MCF 10A (cell line): ENCODE measurements at places on chromosomes 12 and 14.

- no peaks in the 10 kb centered on the region for H3K27me3 ChIP-seq
- no peak overlapping the region for H3K27ac ChIP-seq
- no peaks in the 10 kb centered on the region for H3K4me1 ChIP-seq
- peak; percentile 52 for DNase-seq
These were observed 35.1 kb downstream of the ST8SIA1 start for GRCh38 chr12:22299294-22299912.

DNA sequence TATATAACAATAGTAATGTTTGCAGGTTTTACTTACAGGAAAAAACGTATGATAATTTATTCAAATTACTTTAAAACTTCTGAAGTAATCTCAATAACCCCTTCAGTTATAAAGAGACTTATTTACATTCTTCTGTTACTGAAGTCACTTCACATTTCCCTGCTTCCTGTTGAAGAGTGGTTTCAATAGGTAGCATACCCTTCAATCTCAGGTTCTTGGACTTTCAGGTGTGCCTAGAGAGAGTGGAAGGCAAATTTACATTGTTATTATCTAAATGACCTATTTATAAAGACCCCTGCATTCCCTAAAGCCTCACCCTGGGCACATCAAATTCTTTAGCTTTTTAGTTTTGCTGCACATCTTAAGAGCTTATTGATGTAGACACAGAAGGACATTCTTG lies 137.6 kb upstream of the AEBP2 start:
- DNase-seq = no peak
- no peak overlapping the region for H3K4me3 ChIP-seq
- peaks cover 42% of the 10 kb centered on the region for H3K36me3 ChIP-seq
- H3K4me1 ChIP-seq = peaks cover 12% of the 10 kb centered on the region
- no peaks in the 10 kb centered on the region for H3K27me3 ChIP-seq

GRCh38 chr12:47085815-47086252 lies 6.1 kb upstream of the AMIGO2 start:
- H3K27ac ChIP-seq = peak overlapping the region; percentile 78
- H3K4me1 ChIP-seq = peaks cover 59% of the 10 kb centered on the region
- no peaks in the 10 kb centered on the region for H3K36me3 ChIP-seq
- H3K27me3 ChIP-seq = no peaks in the 10 kb centered on the region

DNA sequence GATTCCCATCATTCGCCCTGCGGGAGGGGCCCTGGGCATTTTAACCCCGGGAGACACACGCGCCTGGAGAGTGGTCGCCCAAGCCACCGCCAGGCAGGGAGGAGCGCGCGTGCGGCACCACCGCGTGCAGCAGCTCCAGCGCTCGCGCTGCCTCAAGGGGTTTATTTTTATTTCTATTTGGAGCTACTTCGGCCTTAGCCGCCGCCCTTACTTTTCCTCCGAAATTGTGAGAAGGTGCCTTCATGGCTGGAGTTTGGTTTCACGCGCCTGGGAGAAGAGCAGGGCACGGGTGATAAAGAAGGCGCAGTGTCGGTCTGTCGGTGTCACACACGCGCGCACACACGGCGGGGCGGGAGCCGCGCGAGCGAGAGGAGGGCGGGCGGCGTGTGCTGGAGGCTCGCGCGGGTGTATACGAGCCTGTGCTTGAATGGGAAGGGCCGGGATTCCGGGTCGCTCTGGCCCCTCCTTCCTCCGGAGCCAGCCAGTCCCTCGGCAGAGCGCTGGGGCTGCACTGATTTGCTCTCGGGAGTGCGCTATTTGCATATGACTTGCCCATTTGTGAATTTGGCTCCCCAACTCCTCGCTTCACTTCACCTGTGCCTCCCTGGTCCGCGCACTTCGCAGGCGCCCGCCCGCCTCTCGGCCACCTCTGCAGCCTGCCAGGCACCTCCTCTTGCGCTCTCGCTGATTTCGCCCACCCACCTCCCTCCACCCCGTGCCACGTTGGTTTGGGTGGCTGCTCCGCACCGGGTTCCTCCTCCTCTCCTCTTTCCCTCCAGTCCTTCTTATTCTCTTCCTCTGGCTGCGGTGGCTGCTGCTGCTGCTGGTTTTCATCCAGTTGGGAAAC lies 932.3 kb downstream of the DIO2 start:
- peak overlapping the region; percentile 81 for H3K4me3 ChIP-seq
- H3K27me3 ChIP-seq = peaks cover 76% of the 10 kb centered on the region
- no peaks in the 10 kb centered on the region for H3K36me3 ChIP-seq
- H3K27ac ChIP-seq = peak overlapping the region; percentile 52
- no peaks in the 10 kb centered on the region for H3K4me1 ChIP-seq

DNA sequence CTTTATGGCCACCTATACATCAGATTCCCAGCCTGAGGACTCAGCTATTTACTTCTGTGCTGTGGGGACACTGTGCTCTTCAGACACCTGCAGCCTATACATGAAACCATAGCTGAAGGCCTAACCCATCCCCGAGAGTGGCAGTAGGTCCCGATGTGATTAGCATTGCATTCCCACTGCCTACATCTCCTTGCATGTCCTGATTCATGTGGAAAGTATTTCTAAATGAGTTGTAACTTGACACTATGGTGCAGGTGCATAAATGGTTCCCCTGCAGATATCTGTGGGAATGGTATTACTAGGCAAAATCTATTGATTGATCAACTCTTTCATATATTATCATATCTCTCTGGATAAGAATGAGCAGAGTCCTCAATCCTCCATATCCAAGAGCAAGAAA lies 433.5 kb downstream of the DAD1 start:
- H3K4me1 ChIP-seq = peaks cover 14% of the 10 kb centered on the region
- DNase-seq = no peak
- H3K36me3 ChIP-seq = no peaks in the 10 kb centered on the region
- H3K27me3 ChIP-seq = no peaks in the 10 kb centered on the region

DNA sequence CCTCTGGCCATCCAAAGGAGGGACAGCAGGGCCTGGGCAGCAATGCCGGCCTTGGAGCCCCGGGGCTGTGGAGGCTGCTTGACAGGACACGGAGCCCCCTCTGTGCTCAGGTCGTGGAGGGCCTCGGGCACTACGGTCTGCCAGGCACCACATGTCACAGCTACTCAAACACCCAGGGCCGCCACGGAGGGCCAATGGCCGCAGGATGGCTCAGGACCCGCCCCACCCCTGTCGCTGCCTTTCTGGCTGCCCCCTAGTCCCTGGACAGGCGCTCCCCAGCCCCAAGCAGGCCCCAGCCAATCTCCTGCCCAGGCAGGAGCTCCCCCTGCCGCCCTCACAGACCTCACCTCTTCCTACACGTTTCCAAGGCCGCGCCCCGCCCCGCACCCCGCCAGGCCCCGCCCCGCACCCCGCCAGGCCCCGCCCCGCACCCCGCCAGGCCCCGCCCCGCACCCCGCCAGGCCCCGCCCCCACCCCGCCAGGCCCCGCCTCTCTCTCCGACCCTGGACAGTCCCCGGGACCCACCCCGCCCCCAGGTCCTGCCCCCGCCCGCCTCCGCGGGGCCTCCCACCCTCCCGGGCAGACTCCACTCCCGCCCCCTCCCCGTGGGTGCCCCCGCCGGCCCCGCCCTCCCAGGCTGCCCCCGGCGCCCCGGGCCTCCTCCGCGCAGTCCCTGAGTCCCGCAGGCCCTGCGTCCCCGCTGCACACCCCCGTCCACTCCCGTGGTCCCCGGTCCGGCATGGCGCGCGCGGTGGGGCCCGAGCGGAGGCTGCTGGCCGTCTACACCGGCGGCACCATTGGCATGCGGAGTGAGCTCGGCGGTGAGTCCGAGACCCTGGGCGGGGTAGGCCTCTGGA lies at the start of gene ASPG:
Gene ASPG, plus strand, starts transcription at position 669 of the 857 bp plus-strand sequence. Its CDS starts 71 bp downstream, at position 740.
- no peaks in the 10 kb centered on the region for H3K4me1 ChIP-seq
- no peaks in the 10 kb centered on the region for H3K27me3 ChIP-seq
- no peak within 1 kb of the TSS for H3K27ac ChIP-seq
- no peak for DNase-seq
- H3K4me3 ChIP-seq = no peak within 1 kb of the TSS

DNA sequence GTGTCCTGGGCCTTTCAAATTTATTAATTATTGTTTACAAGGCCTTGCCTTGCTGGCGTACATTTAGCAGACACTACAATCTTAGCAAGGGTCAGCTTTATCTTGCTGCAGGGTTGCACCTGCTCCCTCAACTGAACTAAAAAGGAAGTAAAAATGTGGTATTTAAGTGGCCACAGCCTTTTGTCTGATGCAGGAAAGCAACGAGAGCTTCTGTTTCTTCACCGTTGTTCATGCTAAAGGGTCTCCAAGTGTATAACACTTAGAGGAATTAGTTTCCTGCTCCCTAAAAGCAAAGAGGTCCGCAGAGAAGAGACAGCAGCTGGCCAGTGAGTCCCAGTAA lies 62.8 kb upstream of the EGLN3 start:
- DNase-seq = no peak
- no peak overlapping the region for H3K27ac ChIP-seq
- no peak overlapping the region for H3K4me3 ChIP-seq
- H3K4me1 ChIP-seq = peaks cover 7% of the 10 kb centered on the region

- no peaks in the 10 kb centered on the region for H3K36me3 ChIP-seq
- peaks cover 10% of the 10 kb centered on the region for H3K4me1 ChIP-seq
- H3K4me3 ChIP-seq = no peak overlapping the region
- H3K27me3 ChIP-seq = no peaks in the 10 kb centered on the region
- no peak overlapping the region for H3K27ac ChIP-seq
- no peak for DNase-seq
These were observed 101.5 kb downstream of the BMP4 start for GRCh38 chr14:53855127-53855526.
